HEK293T (cell line): ENCODE measurements at places on chromosomes 2 and 18.

DNA sequence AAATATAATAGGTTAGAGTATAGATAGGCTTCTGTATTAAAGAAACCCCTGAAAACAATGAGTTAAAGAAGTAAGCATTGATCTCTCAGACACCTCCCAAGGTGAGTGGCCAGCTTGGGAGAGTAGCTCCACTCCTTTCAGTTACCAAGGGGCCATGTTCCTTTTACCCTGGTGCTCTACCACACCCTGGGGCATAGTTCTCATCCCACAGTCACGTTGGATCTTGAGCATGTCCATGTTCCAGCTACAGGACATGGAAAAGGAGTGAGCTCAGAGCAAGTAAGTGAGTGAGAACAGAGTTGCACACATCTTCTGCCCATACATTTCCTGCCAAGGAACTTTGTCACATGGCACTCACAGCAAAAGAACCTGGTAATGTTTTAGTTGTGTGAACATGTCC lies 325.9 kb upstream of the SLC39A10 start:
- DNase-seq = no peak

DNA sequence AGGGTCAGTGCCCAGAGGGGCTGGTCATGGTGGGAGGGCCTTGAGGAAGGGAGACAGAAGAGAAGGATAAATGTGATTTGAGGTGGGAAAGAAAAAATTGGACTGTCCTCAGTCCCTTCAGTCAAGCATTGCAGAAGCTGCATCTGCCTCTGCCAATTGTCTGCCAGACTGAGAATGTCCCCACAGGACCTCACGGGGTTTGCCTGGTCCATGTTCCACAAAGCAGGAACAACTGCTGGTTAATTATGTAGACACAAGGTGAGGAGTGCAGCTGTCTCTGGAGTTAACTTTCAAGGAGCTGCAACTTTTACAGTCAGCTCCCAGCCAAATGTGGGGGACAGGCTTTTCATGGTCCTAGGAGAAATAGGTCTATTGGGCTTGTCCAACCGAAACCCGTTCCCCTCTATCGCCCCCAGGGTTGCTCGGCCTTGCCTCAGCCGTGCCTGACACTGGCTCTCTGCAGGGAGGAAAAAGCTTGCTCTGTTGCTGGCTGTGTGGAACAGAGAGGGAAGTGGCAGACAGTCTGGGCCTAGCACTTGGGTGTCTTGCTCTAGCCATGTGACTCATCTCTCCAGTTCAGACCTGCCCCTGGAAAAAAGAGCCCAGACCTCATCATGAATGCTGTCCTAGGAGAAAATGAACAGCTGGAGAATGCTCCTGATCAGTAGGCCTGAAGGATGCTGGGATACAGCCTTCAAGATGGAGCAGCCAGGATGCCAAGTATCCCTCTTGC lies 31.1 kb upstream of the PAX8 start:
- no peak for DNase-seq

DNA sequence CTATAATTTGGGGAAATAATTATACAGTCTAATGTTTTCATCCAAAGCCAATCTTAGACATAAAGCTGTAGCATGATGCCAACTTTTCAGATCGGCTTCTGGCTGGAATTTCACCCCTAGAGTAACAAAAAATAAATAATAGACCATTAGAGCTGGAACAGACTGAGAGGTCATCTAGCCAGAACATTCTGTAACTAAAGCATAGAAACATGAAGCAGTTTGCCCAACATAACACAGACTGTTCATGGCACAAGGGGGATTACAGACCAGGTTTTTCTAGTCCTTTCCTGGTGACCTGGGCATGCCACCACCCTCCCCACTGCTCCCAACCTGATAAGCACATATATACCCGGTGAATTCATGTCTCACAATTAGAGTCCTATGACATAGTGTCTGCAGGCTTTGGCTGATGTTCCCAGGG lies 116.4 kb upstream of the PPP1CB start:
- DNase-seq = no peak

DNA sequence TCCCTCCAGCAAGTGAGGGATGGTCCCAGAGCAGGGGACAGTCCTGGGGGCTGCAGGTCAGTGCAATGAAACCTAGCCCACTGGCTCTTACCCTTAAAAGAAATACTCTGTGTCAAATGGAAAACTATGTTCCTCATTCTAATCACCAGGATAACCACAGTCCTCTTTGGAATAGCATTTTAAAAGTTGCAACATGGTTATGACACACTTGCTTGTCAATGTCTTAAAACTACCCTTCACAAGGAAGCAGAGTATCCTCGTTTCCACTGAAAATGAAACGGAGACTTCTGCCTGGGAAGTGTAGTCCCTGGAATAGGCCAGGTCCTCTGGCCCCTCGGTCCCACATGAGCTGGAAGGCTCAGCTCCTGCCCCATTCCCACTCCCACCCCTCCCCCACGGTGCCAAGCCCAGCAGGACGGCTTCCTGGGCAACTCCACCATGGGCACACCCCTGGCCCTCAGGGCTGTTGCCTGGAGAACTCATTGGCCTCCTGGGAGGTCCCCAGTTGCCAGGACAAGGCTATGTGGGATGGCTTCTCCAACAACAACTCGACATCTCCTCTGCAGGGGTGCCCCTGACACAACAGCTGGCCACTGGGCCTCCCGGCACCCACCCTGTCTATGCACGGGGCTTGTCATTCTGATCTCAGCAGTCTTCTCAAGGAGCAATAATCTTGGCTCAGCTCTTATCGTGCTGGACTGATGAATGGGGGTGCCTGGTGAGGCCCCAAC lies 38.3 kb upstream of the ST3GAL5 start:
- DNase-seq = no peak

GRCh38 chr2:168119515-168120141 lies 127.8 kb downstream of the STK39 start:
- DNase-seq = peak; percentile 40

DNA sequence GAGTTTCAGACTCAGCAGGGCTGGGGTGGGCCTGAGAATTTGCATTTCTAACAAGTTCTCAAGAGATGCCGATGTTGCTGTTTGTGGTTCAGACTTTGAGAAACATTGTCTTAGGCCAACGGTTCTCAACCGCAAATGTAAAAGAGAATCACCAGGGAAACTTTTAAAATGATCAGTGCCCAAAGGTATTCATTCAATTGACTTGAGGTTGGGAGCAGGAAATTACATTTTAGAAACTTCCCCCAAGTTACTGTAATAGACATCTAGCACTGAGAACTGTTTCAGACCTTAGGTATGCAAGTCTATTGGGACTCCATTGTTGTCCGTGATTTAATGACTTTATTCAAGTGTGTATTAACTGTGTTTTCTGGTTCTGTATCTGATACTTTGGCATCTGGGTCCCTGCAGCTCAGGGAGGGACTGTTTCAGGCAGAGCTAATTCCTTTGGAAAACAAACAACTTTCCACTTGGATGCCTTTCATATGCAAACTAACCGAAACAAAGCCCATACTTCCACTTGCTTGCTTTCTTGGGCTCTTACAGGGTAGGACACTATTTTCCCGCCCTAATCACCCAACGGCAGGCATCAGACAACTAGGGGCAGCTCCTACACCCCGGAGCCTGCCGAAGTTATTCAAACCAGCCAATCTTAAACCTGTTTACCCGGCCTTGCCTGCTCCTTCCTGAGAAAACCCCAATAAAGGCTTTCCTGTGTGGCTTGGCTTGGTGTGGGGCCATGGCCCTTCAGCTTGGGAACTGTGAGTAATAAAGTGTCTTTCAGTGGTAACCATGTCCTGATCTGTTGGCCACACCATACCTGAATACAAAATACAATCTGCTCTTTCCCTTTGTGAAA lies 97.6 kb downstream of the POLE4 start:
- no peak for DNase-seq

DNA sequence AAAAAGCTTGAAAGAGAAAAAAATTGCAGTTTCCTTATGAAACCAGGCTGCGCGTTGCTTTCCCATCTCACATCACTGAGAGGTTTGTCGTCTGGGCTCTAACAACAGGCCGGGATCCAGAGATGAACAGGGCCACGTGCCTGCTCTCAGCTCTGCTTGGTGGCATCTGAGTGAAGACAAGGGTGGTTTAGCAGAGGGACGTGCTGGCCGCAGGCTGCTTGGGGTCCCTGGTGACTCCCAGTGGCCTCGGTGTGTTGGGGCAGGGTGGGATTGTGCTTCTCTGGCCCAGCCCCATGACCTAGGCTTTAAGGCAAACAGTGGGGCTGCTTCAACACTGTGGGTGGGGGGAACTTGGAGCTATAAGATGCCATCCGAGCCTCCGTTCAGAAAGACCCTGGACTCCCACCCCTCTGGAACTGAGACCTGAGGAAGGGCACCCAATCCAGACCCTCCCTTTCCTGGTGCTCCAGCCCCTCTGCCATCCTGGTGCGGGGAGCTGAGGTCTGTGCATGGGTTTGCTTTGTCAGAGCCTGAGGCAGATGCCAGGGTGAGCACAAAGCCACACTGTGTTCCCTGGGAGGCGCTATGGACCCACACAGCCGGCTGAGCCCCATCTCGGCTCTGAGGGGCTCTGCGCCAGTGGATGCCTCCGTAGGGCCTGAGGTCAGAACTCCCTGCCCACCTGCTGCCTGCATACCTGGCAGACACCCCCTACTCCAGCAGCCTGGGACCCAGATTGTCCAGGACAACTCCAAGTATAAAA lies 18.4 kb upstream of the HPCAL1 start:
- DNase-seq = no peak

DNA sequence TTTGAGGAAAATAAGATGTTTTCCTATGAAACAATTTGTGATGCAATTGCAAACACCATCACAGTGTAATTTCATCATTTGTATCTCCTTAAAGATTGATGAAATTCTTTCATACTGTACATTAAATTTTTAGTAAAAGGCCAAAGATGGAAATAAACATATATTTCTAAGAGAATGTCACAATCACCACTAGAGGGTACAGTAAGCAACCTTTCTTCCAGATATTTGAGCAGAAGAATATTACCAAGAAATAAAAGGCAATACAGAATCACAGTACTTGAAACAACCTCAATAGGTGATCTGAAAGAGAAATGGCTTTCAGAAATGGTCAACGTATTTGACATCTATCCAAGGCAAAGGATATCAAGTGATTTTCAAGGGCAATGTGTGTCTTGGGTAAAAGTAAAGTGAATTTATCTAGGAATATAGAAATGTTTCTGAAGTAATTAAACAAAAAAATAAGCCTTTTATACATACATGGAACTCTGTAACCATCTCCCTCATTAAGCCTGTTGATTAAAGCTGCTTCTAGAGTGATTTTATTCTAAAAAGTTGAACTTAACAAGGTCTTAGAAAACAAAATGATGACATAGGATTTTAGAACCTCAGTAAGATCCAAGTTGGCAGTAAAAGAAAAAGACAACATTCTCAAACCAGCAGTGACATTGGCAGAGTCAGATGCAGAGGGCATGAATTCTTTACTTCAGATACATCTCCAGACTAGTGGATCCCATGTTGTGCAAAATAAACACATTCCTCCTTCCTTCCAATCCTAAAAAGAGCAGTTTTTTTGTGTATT lies 90.3 kb upstream of the SESTD1 start:
- DNase-seq = no peak
